ENCODE measurements at places on chromosomes 5 and 9.

- DNase-seq = no peak
Observed at GRCh38 chr5:59732301-59732700, 161.2 kb downstream of the PDE4D start.

- DNase-seq = no peak
Observed at GRCh38 chr9:127308652-127309434, 44.3 kb downstream of the GARNL3 start.

DNA sequence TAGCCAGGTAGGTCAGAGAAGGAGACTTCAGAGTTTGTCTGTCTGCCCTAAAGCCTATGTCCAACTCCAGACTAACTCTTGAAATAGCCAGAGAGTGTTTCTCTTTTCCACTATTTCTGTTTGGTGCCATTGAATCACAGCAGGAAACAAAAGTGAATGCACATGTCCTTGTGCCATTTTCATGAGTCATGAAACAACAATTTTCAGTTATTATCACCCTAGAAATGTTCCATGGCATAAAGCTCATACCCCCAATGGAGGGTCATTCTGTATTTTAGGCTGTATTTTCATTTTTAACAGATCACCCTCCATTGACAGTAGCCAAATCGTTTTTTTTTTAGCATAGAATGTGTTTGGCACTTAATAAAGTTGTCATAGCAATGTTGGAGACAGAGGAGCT is 124.7 kb downstream of the PAPPA start:
- DNase-seq = no peak

DNA sequence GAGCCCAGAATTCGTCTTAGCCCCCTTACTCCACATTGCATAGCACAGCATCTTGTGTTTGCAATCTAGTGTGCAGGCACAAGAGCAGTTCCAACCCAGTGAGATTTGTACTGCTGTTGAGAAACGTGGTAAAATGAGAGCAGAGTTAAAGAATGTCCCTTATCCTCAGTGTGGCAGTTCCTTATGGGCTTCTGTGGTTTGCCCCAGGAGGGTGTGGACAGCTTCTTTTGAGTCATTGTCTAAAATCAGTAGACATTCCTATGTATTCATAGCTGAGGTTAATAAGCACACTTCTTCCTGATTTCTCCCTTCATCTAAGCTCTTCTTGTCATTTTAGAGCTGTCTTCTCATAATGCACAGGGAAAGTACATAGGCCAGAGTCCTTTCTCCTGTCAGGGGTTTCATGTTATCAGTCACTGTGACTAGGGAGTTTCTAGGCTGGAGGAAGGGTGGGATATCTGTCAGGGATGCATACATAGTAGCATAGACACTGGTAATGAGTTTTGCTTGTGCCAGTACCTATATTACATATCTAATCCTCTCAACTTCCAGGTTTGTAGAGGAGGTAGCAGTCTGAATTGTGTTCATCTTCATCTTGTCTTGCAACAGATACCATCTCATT is 2.0 kb upstream of the CAVIN4 start:
- DNase-seq = no peak

GRCh38 chr5:144332265-144332664 is 161.6 kb downstream of the KCTD16 start:
- no peak for DNase-seq

Measured in activated CD8-positive, alpha-beta memory T cell treated with anti-CD3 and anti-CD28 coated beads for 4 hours (primary cell).